Activated CD4-positive, CD25-positive, alpha-beta regulatory T cell (primary cell): ENCODE measurements at places on chromosomes 12 and 14.

DNA sequence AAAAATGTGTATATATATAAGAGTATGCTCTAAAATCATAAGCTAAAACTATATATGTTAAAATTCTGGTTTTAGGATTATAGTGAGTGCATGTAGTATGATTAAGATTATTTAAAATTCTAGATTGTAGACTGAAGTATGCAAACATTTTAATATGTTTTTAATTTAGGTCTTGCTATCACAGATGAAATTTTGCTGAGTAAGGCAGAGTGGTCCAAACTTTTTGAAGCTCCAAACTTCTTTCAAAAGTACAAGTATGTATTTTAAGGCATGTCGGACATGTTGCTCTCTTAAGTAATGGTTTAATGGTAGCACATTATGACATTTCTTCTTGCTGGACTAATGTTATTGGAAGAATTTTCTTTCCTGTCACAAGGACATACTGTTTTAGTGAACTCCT lies 34.6 kb downstream of the PAPOLA start:
- no peak for DNase-seq

- no peak for DNase-seq
Measured at GRCh38 chr14:77369285-77369684, 7.6 kb downstream of the TMED8 start.

GRCh38 chr14:102975662-102976061 lies 53.2 kb downstream of the AMN start:
- no peak for DNase-seq

DNA sequence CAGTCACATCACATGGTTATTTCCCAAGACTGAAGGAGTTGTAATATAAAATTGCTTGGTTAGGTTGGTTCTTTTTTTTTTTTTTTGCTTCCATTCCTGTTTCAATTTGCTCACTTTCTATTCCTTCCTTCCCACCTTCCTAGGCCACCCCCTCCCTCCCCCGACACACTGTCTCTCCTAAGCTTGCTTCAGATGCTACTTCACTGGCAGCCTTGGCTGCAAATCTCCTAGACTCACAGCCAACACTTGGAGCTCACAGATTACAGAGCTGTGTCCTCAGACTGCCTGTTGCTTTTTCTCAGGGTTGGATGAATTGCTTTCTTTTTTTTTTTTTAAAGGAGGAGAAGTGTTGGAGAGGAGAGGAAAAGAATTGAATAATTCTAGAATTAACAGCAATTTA lies 77.3 kb upstream of the GRIN2B start:
- no peak for DNase-seq

DNA sequence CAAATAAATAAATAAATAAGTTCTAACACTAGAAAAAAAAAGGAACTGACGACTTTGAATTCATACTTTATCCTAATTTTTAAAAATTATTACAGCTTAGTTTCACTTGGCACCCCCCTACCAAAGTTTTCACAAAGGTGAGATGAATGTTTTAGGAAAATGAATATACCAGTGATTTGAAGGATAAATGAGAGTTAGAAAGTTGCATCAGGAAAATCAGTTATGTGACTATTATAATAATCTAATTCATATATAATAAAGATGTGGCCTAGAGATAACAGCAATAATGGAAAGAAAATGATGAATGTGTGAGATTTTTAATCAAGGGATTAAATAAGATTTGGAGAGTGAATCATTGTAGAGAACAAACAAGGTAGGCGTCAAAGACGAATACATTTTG lies 103.0 kb upstream of the RAP1B start:
- DNase-seq, result no peak

DNA sequence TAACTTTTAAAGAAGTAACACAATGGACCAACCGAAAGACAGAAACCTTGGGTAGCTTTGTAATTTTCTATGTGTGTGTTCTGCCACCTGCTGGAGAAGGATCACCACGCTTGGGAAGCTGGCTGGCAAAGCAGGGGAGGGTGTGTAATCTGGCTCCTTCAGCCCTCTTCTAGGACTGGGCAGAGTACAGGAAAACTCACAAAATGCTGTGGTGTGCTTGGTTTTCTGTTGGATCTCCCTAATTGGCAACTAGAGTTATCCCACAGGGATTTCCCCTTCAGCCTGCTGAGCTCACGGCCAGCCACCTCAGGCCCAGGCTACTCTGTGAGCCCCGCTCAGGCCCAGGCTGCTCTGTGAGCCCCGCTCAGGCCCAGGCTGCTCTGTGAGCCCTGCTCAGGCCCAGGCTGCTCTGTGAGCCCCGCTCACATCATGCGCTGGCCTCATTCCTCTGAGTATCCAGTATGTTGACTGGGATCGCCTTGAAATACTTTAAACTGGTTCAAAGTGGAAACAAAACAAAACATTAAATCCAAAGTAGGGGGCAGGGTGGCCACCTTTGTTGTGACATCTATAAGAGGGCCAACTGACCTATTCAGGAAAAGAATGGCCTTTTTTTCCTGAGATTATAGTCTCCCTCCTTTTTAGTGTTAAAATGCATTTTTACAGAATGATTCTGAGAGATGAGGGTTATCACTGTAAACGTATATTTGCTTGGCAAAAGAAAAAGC lies 52.0 kb upstream of the RNU6-8 start:
- DNase-seq, result peak; percentile 10

DNA sequence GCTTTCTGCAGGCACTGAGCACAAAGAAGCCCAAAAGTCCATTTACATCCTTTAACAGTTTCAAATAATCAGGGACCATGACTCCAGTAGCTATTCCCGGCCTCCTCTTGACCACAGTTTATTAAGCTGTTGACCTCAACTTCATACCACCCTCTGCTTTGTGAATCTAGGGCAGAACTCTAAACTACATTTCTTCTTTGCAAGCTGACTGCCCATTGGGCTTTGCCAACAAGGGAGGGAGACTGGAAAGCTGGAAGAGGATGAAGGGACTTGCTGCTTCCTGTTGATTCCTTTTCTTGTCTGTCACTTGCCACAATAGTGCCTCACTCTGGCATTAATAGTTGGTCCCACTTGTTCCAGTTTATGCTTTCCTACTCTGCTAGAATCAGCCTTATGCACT lies 2.7 kb downstream of the CGRRF1 start:
- DNase-seq, result no peak

GRCh38 chr12:113062502-113063395 lies 6.2 kb downstream of the DTX1 start:
- DNase-seq, result no peak

DNA sequence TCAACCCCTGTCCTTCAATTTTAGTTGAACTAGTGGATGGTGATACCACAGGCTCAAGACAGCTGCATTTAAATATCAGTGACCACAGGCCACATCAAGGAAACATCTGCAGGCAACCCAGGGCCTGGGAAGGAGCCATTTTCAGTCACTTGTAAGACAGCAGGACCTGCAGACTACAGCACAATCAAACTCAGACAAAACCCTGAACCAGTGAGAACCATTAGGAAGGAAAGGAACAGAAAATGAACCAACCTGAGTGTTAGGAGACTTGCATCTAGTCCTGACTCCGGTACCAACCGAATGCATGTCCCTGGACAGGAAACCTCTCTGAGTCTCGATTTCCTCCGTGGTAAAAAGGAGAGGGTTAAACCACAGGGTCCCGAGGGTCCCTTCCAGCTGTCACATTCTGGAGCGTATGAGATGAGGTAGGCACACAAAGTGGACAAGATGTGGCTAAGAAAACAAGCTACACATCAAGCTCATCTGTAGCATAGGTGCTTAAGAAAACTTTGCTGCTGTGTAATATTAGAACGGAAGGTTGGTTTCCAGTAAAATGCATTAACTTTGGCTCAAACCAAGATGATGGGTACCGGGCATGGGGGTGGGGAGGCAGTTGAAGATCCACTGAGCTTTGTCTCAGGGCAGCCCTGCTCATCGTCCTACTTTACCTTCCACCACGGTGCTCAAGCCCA lies 1.6 kb upstream of the CDKN1B start:
- DNase-seq, result no peak

DNA sequence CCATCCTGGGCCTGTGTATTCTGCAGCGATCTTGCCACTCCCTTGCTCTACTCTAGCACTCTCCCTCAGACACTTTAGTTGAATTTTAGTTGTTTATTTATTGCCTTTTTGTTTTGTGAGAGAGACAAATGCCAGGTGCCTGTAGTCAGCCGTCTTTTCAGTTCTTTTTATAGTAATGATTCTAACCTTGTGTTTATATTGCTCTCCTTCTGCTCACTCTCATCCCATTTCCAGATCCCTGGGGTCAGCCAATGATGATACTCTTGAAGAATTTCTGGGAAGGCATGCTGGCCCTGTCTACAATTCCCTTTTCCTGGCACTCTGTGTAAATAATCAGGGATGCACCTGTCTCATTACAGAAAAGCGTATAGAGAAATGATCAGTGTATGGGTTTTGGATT lies 334.1 kb upstream of the MIS18BP1 start:
- no peak for DNase-seq

DNA sequence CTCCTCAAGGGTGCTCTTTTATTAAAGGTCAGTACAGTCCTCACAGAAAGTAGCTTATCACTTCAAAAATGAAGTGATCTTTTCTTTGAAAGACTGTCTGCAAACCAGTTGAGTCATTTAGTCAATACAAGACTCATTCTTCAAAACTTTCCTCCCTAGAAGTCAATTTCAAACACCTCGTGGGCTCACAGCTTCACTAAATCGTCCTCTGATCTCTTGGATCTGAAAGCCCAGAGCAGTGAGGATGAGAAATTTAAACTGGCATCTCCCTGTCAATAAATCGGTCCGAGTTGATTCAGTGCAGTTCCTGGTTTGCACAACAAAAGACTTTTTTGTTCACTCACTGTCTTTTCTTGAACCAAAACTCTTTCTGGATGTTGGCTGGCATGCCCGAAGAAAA lies 44.5 kb downstream of the NUAK1 start:
- no peak for DNase-seq

GRCh38 chr14:49896966-49897365 lies 4.1 kb downstream of the ARF6 start:
- no peak for DNase-seq

DNA sequence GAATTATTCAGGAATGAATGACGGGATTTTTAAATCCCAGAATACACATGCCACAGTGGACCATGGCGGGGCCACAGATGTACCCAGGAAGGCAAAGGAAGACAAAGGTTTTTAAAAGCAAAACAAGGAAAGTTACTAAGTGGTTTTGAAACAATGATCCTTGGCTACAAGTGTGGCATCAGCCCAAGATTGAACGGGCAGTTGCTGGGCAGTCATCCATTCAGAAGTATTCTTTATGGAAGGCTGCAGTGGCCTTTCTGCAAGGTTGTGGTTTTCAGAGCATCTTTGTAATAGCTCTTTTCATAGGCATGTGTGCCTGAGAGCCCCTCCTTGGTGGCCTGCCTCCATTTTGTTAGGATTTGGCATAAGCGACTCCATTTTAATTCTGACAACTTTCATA lies 13.4 kb upstream of the IFI27 start:
- no peak for DNase-seq

- no peak for DNase-seq
Measured at GRCh38 chr12:107760207-107760808, 629 bp downstream of the PRDM4 start.

DNA sequence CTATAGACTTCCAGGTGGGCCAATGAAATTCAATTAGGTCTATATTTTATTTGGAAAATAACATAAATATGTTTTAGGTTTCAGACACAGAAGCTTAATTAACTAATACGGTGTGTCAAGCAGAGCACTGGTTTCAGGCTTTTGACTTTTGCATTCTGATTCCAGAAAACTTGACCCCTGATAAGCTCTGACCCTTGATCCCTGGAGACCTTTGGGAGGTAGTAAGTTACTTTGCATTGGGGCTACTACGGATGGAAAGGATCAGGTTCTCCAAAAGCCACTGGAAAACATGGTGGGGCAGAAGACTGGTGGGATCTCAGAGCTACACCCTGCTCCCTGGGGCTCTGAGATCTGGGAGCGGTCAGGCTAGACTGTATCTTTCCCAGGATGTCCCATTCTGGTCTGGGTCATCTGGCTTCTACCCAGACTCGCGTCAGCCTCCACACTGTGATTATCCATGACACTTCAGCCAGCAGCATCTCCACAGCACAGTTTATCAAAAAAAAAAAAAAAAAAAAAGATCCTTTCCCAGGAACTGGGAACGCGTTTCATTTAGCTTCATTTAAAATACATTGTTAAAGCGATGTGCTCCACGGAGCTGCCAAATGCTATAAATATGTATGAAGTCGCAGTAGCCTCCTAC lies 17.8 kb upstream of the EMP1 start:
- no peak for DNase-seq

- no peak for DNase-seq
Measured at GRCh38 chr12:10571141-10571540, 42.3 kb downstream of the MAGOHB start.

DNA sequence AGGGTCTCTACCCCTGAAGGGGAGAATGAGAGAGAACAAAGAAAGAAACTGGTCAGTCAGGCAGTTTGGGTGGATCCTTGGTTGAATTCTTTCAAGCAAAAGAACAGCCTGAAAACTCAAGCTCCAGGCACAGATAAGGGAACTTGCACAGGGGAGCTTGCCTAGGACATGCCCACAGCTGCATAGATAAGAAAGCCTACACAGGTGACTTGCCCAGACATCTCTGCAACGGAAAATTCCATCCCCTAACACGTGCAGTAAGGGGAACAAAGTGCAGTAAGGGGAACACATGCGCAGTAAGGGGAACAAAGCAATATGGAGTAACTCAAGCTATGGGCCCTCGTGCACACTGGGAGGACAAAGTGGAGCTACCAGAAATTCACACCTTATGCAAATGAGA lies 540.1 kb upstream of the MIS18BP1 start:
- no peak for DNase-seq

- no peak for DNase-seq
Measured at GRCh38 chr14:75434890-75435248, 7.0 kb downstream of the JDP2 start.

- no peak for DNase-seq
Measured at GRCh38 chr12:100251917-100252316, 15.0 kb downstream of the DEPDC4 start.

DNA sequence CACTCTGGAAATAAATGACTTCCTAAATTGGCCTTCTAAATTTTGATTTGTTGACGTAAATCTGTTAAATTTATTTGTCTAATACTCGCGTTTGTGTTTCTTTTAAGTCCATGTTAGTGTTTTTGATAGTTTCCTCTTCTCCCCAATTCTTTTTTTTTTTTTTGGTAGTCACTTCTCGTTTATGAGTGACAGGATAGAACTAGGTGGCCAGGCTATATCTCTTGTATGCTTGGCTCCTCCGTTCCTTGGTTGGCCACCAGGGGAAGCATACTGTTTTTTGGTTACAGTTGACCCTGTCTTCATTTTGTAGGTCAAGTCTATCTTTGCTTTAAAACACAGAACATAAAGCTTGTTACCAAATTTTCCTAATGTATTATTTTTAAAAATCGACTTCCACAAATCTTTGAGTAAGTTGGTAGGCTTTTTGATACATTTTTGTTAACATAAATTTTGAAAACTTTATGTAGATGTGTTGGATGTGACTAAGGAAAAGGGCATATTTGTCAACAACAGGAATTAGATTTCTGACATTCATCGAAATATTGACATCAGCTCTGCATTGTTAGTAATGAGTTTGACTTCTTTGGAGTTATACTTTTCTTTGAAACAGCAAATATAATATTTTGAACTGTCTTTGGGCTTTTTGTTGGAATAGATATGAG lies 2.2 kb downstream of the RCOR1 start:
- DNase-seq, result peak; percentile 15

GRCh38 chr12:58530742-58531062 lies 389.6 kb downstream of the LRIG3 start:
- DNase-seq, result no peak

- no peak for DNase-seq
Measured at GRCh38 chr12:180445-180844, 33.5 kb downstream of the SLC6A12 start.
